ENCODE measurements at places on chromosomes 1 and 21.

GRCh38 chr1:201245082-201245481 lies 38.2 kb upstream of the PKP1 start:
- DNase-seq: no peak

- DNase-seq: no peak
Observed at GRCh38 chr1:56806804-56807203, 12.4 kb downstream of the FYB2 start.

GRCh38 chr1:154736841-154737240 lies 128.9 kb upstream of the ADAR start:
- peak; percentile 35 for DNase-seq

DNA sequence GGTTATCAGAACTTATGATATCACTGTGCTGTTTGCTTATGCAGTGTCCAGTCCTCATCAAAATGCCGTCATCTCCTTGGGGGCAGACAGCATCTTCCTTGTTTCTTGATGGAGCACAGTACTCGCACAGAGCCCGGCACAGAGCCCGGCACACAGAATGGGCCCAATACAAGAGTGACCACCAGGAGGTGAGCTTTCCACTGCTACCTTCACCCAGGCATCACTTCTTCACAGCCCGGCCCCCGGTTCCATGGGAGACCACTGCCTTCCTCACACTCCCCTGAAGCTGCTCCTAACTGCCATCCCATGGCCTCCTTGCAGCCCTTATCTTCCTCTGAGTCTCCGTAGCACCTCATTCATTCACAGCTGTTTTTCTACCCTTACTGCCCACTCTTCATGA lies 94.0 kb downstream of the TNR start:
- no peak for DNase-seq

DNA sequence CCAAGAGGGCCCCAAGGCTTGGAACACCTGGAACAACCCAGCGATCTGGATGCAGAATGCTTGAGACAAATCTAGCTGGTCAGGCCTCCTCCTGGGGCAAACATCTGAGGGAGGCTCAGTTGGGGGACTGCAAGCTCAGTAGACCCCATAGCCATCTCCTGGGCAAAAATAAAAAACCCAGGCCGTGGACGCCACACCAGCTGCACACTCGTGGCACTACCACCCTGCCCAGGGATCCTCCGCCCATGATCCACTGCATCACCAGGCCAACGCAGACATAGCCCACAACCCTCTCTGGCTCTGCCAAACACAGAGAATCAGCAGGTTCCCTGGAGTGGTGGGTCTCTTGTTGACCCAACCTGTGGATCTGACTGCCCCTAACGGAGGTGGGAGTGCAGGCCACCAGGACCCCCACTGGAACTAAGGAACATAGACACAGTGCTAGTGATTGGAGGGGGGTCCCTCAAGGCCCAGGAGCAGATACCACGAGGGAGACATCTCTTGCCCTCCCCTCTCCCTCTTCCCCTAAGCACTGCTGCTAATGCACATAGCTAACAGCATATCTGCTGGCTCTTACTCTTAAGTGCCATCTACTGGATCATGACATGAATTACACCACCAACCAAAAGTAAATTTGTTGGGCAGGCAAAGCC lies 147.2 kb downstream of the CHD1L start:
- DNase-seq: no peak

DNA sequence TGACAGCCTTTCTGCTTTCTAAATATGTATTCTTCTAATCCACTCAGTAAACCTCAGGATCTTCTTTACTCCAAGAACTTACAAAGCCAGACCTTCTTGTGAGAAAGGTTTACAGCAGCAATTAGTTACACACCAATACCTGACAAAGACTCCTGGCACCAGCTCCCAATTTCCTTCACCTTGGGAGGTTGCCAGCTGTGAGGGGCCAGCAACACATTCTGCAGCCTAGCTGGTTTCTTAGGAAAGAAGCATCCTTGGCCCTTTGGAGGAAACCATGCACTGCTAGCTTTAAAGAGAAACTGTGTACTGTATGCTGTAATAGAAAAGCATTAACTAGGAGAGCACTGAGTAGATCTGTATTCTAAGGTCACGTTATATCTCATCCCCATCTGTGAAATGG lies 10.8 kb downstream of the FYB2 start:
- DNase-seq: no peak

DNA sequence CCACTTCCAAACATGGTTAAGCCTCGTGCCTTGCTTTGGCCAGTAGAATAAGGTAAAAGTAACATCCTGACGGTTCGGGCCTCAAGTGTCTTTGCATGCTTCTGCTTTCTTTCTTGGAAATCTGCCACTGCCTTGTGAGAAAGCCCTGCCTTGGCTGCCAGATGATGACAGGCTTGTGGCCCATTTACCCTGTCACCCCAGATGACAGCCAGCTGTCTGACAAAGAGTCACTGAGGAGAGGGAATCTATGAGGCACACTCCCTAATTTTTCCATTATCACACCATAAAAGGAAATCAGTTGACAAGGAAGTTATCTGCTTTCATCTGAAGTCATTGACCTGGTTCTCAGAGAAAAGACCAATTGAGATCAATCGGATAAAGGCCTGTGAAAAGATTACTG lies 199.8 kb downstream of the USH2A start:
- DNase-seq: no peak

DNA sequence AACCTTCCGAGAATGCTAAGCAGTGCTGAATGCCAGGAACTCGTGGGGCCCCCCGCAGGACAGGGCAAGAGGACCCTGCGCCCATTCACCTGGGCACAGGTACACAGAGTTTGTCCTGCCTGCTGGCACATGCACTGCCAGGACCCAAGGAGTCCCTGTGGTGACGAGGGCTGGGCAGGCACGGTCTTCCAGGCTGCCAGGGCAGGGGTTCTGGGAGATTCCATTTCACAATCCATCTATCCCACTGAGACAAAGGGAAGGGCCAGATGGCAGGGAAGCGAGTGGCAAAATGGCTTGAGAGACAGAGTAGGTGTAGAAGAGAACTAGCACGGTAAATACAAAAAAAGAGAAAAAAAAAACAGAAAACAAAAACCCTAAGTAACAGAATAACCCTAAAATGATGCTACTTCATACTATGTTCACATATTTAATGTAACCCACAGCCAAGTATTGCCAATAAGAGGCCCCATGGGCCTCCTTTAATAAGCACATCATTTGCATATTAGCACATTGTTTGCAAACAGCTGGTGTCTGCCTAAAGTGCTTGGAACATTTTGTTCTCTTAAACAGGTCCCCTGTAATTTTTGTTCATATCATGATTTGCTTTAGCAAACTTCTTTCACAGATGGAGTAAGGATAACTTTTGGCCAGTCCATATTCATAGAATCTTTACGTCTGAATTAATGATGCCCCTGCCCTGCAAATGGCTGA lies 83.8 kb downstream of the STUM start:
- DNase-seq: no peak

DNA sequence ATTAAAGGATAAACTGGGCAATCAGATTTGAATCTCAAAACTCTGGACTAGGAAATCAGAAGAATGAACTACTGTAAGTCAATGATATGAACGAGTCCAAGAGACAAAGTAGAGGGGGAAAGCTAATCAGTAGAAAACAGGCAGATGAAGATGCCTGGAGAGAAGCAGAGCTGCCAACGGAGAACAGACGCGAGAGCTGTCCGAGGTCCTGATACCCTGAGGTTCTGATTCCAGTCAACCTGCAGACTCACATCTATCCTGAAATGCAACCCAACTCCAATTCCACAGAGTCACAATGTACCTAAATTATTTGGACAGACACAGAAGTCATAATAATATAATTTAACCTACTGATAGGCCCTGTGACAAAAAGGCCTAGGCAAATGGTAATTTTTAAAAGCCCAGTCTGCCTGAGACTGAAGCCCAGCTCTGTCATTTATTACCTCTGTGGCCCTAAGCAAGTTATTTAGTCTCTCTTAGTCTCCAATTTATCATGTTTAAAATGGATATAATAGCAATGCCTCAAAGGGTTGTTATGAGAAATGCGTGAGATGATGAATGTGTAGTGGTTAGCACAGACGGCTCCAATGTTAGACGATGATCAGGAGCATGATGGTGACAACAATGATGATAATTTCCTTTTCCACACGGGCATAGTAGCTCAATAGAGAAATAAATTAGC lies 33.4 kb downstream of the RGS7 start:
- no peak for DNase-seq

DNA sequence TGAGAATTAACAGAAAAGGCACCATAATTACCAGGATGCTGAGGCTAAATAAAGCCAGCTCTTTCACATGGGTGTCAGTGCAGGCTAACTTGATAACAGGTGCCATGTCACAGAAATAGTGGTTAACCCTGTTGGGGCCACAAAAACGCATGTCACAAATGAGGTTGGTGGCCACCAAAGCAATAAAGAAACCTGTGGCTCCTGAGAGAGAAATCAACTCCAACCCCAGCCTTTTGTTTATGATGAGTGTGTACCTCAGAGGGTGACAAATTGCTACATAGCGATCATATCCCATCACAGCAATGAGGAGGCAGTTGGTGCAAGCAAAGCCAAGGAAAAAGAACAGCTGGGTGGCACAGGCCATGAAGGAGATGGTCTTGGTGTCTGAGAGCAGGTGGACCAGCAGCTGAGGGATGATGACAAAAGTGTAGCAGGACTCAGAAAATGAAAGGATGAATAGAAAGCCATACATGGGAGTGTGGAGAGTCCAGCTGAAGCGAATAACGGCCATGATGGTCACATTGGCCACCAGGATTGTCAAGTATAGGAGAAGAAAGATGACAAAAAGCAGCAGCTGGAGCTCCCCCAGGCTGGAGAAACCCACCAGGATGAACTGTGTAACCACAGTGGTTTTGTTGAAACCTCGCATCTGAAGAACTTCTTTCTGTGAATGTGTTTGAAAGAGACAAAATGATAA lies at the start of gene OR10T2:
Gene OR10T2, minus strand, starts transcription at position 649 of the 697 bp plus-strand sequence. Its CDS starts 0 bp downstream, at position 649.
- no peak for DNase-seq

Data from GM04503 (cell line).